HS-5 (cell line): ENCODE measurements at places on chromosomes 11 and 22.

GRCh38 chr22:25621986-25622385 lies 57.5 kb downstream of the GRK3 start:
- DNase-seq, result no peak

DNA sequence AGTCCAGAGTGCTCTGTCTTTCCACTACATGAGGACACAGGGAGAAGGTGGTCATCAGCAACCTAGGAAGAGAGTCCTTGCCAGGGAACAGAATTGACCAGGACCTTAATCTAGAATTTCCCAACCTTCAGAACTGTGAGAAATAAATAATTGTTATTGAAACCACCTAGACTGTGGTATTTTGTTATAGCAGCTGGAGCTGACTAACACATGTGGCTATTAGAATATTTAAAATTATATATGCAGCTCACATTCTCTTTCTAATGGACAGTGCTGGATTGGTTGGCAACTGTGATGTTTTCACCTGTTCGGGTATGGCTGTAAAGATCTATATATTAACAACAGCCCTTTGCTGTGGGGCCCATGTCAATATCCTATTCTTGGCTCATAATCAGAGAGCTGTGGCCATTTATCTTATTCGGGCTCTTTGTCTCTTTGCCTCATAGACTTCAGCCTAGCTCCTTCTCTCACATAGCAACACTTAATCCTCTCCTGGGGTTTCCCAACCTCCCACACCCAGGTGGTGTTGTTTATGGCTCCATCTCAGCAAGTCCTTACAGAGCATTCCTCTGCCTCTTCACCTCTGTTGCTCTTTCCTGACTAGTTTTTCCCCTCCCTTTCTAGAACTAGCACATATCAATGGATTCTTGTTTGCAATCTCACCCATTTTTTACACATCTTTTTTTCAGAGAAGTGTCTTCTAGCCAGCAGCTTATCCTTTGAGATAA lies 46.4 kb upstream of the AMOTL1 start:
- no peak for DNase-seq

GRCh38 chr11:253160-253885 lies 16.5 kb downstream of the PSMD13 start:
- DNase-seq, result no peak

DNA sequence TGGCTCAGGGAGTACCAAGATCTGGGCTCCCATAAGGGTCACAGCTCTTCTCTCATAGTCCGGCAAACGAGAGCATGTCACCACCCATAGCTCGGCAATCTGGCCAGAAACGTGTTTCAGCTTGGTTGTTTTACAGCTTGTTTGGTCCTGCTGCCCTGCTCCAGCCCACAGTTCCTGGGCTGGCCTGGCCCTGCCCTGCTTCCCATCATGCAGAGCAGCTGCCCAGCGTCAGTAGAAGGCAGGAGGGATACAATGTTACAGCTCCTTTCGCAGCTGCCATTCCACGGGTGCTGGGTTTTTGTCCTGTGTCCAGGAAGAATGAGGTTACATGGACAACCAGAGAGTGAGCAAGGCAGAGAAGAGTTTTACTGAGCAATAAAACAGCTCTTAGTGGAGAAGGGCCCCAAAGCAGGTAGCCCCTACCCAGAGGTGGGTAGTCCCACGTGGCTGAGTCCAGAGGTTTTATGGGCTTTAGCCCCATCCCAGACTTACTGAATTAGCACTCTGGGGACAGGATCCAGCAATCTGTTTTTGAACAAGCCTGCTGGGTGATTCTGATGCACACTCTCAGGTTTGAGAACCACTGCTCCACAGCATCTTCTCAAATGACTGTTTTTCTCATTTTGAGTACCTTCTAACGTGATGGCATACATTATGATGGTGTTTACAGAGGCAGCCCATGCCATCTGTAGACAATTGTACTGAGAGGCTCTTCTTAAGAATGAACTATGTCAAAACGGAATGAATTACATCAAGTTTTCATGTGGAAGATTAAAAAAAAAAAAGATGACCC lies 5.8 kb upstream of the MS4A18 start:
- no peak for DNase-seq

DNA sequence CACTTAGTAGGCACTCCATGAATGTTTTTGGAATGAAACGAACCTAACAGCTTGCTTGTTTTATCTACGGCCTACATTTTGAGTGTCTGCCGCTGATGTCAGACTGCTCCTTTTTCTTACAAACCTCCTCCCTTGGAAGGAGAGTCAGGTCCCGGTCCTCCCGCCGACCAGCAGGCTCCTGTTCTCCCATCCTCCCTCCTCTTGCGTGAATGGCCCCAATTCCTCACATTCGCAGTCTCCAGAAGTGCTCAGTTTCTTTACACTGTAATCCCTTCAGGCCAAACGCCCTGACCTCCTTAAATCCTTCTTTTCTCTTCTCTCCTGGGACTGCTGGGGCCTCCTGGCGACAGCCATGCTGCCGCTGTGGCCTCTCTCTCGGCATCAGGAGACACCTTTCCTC lies 82.6 kb upstream of the CSNK2A3 start:
- no peak for DNase-seq

DNA sequence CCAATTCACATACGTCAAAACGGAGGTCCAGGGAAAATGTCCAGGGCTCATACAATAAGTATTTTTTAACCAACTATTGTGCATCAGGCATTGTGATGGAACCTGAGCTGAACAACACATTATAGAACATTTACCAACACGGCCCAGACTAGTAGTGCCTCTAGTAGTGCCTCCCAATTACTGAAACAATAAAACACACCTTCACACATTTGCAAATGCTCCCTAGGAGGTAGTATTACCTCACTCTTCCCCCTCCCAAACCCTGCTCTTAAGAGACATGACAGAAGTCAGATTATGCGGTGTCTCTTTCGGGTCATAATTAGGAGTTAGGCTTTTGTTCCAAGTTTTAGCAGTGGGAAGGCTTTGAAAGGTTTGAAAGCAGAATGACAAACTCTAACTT lies 61.1 kb downstream of the PAK1 start:
- no peak for DNase-seq

DNA sequence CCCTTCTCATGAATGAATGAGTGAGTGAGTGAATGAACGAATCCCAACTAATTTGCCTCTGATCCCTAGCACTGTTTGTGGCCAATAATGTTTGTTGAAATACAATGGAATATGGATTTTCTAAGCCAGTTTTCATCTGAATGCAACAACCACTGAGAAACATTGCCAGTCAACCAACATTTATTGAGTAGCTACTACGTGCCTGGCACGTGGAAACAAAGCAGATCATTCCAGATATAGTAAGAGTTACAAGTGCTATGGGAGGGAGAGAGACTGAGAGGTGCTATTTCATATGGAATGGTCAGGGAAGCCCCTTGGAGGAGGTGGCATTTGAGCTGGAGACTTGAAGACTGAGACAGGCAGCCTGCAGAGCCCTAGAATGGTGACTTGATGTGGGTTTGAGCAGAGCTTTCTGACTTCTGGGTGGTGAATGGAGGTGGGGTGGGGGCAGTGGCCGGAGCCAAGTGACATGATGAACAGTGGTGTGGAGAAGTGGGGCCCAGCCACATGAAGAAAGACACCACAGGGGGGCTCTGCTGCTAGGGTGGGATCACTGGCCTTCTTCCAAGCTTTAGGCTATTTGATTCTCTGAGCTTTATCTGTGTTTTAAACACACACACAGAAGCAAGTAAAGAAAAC lies 35.1 kb upstream of the SMTN start:
- no peak for DNase-seq

- DNase-seq, result peak; percentile 16
Observed at GRCh38 chr11:81963018-81963417, 770.6 kb downstream of the FAM181B start.

DNA sequence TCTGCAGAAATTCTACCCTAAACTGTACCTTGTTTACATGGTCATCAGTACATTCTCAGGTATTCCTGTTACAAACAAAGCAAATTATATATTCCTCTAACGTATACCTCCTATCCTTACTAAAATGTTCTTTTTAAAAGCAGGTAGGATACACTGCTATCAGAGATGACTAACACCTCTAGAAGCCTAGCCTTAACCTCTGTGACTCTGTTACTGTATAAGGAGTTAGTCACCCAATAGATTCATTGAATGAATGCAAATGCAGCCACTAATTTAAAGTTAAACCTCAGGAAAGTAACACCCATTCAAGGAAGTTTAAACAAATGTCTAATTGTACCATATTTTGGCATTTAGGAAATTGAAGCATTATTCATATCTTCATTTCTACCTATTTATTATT lies 82.2 kb downstream of the FCHSD2 start:
- DNase-seq, result no peak

DNA sequence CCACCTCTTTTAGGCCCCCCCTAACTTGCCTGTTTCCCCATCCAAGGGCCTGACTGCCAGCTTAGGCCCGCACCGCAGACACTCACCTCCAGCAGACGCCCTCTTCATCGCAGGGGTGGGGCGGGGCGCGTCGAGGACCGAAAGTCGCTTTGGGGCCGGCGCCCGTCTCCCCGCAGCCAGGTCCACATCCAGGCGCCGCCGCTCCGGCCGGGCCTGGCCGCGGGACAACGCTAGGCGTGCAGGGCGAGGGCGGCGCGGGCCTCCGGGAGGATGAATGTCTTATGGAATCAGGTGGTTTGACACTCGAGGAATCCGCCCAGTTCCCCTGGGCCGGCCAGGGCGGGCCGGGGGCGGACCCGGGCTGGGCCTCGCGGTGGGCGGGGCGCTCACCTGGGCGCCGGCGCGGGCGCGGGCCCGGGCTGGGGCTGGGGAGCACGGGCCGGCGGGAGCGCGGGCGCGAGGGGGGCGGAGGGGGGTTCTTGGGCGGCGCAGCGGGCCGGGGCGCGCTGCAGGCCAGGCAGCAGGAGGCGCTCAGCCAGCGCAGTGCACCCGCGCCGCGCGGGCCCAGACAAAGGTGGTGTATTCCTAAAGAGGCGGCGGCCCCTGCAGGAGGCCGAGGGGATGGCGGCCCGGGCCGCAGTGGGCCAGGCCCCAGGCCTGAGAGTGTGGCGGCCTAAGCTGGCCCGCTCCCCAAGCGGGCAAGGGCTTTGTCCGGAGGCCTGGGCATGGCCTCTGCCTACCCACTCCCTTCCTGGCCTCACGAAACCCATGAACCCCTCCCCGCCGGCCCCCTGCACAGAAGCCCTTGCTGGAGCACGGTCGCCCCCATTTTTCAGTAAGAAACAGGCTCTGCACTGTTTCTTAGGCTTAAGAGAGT lies 177.6 kb downstream of the IGLL1 start:
- no peak for DNase-seq

DNA sequence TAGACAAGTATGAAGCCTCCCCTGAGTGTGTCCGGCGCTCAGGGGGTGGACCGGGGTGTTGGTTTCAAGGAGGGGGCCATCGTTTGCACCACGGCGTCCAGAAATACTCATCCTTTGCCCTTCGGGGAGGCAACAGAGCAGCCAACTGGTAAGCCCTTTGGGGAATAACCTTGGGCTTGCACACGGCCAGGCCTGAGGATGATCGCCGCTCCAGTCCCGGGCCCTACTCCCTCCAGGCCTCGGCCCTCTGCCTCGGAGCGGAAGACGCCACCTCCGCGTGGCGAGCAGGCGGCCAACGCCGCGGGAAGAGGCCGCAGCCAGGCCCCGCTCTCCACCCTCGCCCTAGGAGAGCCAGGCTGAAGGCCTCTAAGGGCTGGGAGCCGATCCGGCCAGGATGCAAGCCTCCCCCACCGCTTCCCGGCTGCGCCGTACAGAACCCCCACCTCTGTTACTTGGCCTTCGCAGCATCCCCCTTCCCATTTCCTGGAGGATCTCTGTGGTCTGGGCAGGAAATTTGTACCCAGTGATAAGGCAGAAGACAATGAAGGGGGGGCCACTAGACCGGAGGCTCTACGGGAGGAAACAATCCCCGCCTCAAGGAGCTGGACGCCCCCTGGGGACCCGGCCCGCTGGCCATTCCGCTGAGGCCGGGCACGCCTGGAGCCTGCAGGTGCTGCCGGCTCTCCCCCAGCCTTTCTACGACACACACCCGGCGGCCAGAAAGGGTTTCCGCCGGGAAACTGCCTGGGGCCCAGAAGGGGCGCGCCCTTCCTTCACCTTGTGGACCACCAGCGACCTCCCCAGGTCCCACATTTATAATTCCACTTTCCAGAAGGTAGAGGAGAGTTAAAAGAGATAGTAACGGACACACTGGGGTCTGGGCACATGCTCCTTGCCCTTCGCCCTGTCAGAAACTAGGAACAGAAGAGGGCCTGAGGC lies 2.6 kb downstream of the ESAM start:
- DNase-seq, result no peak

- no peak for DNase-seq
Observed at GRCh38 chr11:15128621-15129020, 13.9 kb downstream of the INSC start.

DNA sequence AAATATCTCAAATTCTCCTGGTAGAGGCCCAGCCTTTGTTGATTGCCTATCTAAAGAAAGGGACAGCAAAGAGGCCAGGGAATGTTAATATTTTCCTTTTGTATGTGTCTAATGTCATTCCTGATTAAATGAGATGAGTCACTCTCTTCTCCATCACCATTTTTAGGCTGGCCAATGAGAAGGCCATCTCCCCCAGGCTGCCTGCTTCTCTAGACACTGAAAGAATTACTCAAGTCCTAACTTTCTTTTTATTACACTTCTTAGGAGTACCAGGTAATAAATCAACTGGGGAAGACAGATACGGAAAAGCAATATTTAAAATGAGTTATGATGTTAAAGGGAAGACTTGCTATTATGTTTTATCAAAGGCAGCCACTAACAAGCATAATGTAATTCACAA lies 259.2 kb upstream of the SORL1-AS1 start:
- no peak for DNase-seq

- DNase-seq, result no peak
Observed at GRCh38 chr22:38921120-38921519, 36.3 kb upstream of the APOBEC3A start.

GRCh38 chr11:101049123-101049522 lies 80.5 kb downstream of the PGR start:
- DNase-seq, result no peak

GRCh38 chr22:33073989-33074418 lies 15.8 kb upstream of the SYN3 start:
- DNase-seq, result peak; percentile 8

- no peak for DNase-seq
Observed at GRCh38 chr11:100824041-100824809, 137.1 kb downstream of the ARHGAP42 start.

- DNase-seq, result no peak
Observed at GRCh38 chr22:19495562-19496323, 16.0 kb downstream of the CDC45 start.

DNA sequence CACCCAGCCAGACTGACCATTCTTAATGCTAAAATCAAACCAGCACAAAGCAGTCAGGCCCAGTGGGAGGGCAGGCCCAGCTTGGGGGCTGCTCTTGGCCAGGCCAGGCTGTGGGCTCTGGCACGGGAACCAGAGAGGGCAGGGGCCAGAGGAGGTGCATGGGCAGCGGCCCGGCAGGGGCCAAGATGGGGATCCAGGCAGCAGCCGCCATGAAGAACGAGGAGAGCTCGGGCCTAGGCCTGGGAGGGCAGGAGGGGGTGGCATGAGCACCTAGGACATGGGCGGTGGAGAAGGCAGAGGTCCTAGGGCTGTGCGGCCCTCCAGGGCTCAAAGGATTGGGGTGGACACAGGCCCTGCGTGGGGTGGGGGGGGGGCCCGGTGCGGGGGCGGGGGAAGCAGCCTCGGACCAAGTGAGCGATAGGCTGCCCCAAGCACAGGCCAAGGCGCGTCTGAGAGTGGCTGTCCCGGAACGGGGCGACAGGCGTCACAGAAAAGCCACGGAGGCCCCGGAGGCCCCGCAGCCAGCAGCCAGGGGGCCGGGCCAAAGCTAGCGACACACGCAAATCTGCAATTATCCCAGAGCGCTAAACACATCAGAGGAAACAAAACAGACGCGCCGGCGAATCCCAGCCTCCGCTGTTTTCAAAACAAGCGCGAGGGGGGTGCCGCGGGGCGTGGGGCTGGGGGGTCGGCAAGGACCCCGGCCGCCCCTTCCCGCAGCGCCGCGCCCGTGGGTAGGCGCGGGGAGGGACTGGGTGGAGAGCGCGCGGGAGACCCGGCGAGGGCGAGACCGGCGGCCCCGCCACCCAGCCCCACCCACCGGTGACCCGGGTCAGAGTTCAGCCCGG lies 8.3 kb downstream of the PLXNB2 start:
- DNase-seq, result no peak
